Thyroid gland (tissue), 4 donors: ENCODE measurements at places on chromosomes 5 and 9. TPM values are rescaled to one million over a fixed set of nuclear protein-coding genes. Genes with fewer than 3 reads are reported as not detected.

DNA sequence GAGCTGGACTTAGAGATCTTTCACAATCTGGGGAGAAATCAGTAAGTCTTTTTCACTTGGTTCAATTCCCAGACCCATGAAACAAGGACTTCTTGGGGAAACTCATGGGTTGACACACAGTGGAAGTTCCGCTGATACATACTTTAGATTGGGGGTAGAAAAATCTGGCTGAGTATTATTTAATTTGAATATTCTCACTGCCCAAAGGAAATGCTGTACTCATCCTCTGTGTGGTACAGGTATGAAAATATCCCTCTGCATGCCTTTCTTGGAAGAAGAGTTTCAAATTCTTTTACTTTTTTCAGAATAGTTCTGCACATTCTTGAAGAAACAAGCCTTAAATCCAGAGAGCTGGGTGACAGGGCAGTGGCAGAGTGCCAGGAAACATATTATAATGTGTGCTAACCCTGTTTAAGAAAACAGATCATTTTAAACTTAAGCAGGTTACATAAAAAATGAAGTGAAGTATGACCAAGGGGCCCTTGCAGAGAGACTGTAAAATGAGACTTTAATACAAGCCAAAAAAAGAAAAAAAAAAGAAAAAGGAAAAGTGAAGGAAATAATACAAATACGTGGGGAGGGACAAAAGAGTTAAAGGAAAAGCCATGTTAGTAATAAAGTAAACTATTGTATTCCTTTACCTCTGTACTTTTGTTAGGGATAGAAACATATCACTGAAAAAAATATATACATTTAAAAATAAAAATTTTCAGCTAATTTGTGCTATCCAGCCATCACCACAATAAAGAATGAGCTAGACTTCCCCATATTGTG, 173.4 kb upstream of the NR3C1 start:
- H3K4me1 ChIP-seq: peaks cover 18% of the 10 kb centered on the region
- no peaks in the 10 kb centered on the region for H3K27me3 ChIP-seq
- H3K4me3 ChIP-seq: no peak overlapping the region
- H3K36me3 ChIP-seq: no peaks in the 10 kb centered on the region

DNA sequence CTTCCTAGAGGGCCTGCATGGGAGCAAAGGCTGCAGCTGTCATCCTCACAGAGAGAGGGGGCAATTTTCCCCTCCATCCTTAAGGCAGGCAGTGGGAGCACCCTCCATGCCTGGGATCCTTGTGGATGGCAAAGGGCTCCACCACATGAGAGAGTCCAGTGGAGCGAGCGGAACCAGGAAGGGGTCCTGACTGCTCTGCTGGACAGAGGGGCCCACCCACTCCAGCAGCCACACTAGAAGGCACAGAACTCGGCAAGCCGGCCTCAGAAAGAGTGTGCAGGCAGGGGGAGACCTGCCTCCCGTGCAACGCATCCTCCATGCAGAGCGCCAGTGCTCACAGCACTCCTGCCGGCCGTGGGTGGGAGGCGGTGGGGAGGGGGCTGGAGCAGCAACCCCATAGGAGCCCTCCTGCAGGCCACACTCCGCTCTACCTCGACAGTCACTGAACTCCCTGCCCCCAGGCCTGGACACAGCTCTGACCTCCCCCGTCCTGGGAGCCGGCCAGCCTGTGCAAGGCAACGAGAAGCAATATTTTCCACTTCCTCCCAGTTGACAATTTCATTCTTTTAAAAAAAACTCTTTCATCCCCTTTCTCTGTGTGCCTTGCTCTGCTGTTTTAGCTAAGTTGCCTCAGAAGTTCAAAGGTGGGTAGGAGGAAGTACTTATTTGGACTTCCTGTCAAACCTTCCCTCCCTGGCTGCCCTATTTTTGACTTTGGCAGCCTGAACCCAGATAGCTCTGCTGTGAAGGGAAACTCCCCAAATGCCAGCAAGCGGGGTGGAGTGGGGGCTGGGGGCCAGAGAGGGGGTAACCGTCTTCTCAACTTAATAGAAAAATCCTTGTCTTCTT, 5.3 kb upstream of the LCP2 start:
- DNase-seq: peak; percentile 69
- H3K4me1 ChIP-seq: peaks cover 71% of the 10 kb centered on the region
- no peak overlapping the region for H3K4me3 ChIP-seq
- H3K36me3 ChIP-seq: no peaks in the 10 kb centered on the region
- H3K27me3 ChIP-seq: no peaks in the 10 kb centered on the region

- H3K4me3 ChIP-seq: no peak overlapping the region
- DNase-seq: no peak
- no peaks in the 10 kb centered on the region for H3K27me3 ChIP-seq
- H3K36me3 ChIP-seq: no peaks in the 10 kb centered on the region
- H3K27ac ChIP-seq: no peak overlapping the region
Measured at GRCh38 chr5:56569076-56569475, 246.3 kb upstream of the MAP3K1 start.

DNA sequence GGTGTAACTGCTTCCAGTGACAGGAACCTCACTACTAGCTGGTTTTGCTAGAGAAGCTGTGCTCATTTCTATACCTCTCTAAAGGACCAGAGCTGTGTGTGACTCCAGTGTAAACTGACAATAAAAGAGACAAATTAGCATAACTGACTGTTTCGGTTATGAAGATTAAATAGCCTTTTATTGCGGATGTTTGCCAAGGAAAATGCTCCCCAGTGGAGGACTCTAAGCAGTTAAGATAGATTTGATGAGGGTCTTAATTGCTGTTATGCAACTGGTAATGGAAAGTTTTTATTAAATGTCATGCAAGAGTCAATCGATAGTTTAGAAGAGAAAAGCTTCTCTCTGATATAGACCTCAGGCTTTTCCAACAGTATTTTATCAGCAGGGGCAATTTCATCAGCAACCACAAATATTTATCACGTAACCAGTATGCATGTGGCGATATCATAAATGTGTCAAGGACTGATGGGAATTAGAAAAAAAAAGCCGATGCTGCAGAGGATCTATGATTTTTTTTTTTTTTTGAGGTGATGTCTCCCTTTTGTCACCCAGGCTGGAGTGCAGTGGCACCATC, 275.2 kb upstream of the DMAC1 start:
- no peaks in the 10 kb centered on the region for H3K36me3 ChIP-seq
- H3K4me3 ChIP-seq: no peak overlapping the region
- H3K27ac ChIP-seq: no peak overlapping the region
- DNase-seq: no peak
- no peaks in the 10 kb centered on the region for H3K27me3 ChIP-seq

DNA sequence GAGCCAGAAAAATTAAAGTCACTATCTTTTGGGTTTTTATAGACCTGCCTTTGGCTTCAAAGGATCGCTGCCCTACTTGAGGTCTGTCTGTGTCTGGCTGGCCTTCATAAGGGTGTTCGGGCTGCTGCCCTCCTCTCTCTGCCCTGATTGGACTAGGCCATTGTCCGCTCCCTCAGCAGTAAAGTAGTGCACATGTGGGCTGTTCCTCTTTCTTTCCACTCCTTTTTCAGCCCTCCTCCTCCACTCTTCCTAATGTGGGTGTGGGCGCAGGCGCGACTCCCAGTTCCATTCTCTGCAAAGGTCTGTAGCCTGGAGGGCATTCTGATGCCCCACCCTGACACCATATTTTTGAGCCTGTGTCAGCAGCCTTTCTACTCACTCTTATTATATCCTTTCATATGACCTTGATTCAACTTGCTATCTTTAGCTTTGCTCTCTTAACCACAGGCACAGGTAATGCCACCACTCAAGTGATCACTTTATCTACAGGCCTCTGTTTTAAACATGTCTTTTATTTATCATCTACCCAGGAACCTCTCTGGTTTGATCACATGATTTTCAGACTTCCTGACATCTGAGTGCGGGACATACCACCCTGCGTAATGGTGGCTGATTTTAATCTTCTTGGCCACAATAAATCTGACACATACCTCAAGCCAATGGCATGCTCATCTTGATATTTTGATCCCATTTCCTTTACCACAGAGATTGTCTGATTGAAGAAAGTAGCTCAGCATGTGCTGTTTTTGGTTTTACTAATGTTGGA, 144.5 kb downstream of the AOPEP start:
- H3K27me3 ChIP-seq: no peaks in the 10 kb centered on the region
- no peak overlapping the region for H3K4me3 ChIP-seq
- no peaks in the 10 kb centered on the region for H3K36me3 ChIP-seq
- DNase-seq: peak; percentile 23
- peak overlapping the region; percentile 93 for H3K27ac ChIP-seq
- peaks cover 86% of the 10 kb centered on the region for H3K4me1 ChIP-seq

- no peak for DNase-seq
- H3K4me3 ChIP-seq: no peak overlapping the region
- peak overlapping the region; percentile 93 for H3K27ac ChIP-seq
- H3K27me3 ChIP-seq: no peaks in the 10 kb centered on the region
- no peaks in the 10 kb centered on the region for H3K36me3 ChIP-seq
Measured at GRCh38 chr9:752201-752600, 89.3 kb upstream of the DMRT1 start.

- no peak overlapping the region for H3K27ac ChIP-seq
- H3K36me3 ChIP-seq: no peaks in the 10 kb centered on the region
- no peaks in the 10 kb centered on the region for H3K27me3 ChIP-seq
- H3K4me3 ChIP-seq: no peak overlapping the region
- peaks cover 27% of the 10 kb centered on the region for H3K4me1 ChIP-seq
- no peak for DNase-seq
Measured at GRCh38 chr9:86408121-86408520, 53.9 kb upstream of the TUT7 start.

DNA sequence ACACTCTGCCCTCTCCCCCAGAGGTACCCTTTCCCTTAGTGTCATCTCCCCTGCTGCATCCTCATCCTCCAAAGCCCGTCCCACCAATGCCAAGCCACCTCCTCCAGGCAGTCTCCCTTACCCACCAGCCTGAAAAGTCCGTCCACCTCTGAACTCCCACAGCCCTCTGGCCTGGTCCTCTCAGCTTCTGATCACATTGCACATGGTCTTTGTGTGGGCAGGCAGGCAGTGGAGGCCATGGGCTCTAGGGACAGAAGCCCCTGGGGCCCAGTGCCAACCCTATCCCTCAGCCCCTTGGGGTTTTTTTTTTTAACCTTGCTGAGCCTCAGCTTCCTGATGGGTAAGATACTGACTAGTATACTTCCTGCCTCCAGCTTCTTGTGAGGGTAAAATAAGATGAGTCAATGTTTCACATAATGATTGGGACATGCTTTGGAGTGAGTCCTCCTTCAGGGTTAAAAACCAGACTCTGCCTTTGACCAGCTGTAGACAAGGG, 19.4 kb downstream of the CSF1R start:
- H3K27ac ChIP-seq: no peak overlapping the region
- no peak overlapping the region for H3K4me3 ChIP-seq
- no peaks in the 10 kb centered on the region for H3K4me1 ChIP-seq
- H3K27me3 ChIP-seq: no peaks in the 10 kb centered on the region
- H3K36me3 ChIP-seq: no peaks in the 10 kb centered on the region

DNA sequence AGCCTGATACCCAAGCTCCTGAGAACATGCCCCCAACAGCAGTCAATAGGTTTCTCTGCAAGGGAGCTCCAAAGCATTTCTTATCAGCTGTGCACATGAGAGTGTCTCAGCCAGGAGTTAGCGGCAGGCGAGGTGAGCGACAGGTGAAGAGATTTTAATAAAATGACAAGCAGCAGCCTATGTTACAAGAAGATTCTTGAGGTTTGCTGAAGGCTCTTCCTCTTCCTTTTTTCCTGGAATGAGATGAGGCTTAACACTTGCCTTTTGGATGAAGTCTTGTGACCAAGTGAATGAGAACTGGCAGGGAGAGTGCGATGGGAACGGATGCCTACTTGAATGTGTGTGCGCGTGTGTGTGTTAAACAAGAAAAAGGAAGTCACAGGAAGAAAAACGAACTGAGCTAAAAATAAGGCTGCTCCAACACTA, 76.1 kb downstream of the SHB start:
- no peak for DNase-seq
- H3K36me3 ChIP-seq: no peaks in the 10 kb centered on the region
- H3K27ac ChIP-seq: no peak overlapping the region
- no peaks in the 10 kb centered on the region for H3K4me1 ChIP-seq

Gene GDF9
- total RNA-seq: 0.27 TPM

Gene TAF11L5
- total RNA-seq: not detected

Gene TRIM41
- 31.1 TPM for total RNA-seq

Gene RHOBTB3
- total RNA-seq: 63.5 TPM

Gene MAMDC4
- total RNA-seq: 11.4 TPM
